ENCODE measurements at places on chromosomes 1 and 21.

DNA sequence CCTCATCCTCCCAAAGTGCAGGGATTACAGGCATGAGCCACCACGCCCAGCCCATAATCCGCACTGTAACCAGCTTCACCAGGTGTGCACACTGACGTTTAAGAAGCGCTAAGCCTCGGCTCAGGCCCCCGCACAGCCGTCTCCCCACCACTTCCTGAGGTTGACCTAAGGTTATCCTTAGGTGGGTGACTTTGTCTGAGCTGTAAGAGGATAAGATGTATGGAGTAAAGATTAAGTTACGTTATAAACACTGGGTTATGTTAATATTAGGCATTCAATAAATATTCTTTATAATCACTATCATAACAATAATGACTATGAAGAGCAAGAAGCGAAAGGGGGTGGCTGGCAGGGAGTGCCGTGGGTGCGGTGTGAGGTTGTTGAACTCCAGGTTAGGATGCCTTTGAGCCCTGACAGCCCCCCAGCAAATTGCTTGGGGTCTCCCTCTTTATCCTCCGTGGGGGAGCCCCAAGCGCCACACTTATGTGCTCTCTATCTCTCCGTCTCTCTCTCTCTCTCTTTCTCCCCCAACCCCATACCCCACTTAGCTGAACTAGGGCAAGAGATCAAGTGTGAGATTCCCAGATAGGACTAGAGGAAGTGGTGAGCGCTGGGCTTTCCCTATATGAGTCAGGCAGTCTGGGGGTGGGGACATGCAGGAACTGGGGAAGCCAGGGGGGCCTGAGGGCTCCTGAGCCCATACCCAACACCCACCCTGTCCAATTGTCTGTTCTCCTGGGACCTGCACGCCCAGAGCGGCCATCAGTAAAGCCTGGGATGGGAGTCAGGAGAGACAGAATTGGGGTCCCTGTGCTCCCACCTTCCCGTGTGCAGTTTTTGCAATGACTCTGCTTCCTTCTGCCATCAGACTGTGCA, 7.6 kb downstream of the EFHD2 start:
- peak; percentile 58 for DNase-seq

- DNase-seq, result no peak
Observed at GRCh38 chr1:208465786-208466590, 221.8 kb upstream of the PLXNA2 start.

DNA sequence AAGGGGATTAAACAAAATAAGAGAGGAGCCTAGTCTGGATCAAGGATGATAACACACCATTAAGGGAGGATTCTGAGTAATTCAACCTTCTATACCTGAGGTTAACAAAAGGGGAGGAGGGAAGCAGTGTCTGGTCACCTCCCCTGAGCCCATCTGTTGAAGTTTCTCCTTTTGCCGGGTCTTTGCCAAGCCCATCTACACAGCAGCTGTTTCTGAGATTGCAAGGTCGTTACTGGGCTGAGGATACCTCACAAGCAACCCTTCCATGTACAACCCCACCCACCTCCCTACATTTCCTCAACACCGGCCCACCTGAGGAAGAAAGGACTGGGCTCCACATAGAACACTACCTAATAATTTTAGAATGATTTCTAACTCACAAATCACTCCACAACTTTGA, 26.3 kb downstream of the LRRC52 start:
- DNase-seq, result no peak

GRCh38 chr1:106406114-106406513, 650.4 kb upstream of the PRMT6 start:
- DNase-seq, result no peak

DNA sequence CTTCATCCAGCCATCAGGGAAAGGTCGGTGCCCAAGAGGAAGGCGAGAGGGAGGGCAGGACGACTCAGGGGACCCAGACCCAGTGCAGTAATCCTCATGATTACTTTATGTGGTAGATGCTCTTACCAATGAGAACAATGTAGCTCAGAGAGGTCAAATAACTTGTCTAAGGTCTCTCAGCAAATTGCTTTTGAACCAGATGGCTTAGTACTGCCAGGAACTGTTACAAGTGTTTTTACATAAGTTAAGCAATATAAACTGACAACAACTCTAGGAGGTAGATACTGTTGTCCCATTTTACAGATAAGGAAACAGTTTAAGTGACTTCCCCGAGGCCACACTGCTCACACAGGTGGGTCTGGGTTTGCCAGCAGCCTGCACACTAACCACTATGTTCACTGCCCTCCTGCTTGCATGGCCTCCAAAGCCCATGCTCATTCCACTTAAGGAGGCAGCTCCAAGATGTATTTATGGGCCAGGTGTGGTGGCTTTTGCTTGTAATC, 111.7 kb downstream of the LACTBL1 start:
- no peak for DNase-seq

DNA sequence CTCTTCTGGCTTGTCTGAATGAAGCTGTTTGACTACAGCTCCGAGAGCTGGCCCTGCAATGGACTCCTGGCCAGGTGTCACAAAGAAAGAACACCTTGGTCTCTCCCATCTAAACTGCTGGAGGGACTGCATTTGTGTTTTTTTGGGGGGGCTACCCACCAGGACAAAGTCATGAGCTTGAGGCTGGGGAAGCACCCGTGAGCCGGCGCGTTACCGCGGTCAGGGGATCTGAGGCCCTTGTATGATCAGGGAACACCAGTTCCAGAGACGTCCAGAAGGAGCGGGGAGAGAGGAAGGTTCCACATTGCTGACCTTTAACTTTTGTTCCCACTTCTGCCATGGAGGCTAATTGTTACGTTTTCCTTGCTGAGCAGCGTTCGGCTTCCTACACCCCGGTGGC, 84.5 kb upstream of the C1orf174 start:
- no peak for DNase-seq

DNA sequence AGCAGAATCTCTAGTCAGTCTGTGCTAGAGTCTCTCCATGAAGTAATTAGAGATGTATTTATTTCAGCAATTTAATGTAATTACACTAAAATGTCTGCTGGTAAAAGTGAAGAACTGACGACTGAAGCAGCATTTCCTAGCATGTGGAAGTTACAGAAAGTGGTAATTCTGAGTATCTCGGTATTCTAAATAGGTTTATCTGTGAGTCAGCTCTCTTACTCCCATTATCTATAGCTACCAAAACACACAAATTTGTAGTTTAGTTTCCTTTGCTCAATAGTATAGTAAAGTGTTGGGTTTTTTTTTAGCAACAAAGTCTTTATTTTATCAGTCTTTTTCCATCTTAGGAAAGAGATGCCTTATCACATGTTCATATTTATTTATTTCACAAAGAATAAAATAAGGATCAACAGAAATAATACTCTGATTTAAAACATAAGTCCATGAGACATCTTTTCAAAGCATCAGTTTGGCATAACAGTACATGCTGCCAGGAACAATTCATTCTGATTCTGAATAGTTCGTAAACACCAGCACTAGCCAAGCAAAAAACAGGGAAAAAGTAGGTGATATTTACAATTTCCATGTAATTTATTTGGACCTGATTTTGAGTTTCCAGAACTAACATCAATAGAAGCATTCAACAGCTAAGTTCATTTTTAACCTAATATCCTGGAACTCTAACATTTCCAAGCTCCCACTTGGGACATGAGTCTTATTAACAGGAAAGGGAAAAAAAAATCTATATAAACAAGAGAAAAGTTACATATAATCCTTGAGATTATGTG, 76.3 kb downstream of the KCNT2 start:
- DNase-seq, result no peak

- no peak for DNase-seq
Observed at GRCh38 chr1:30337324-30337620, 386.1 kb downstream of the MATN1 start.

GRCh38 chr1:1326075-1326605, 1.5 kb downstream of the CPTP start:
- no peak for DNase-seq

DNA sequence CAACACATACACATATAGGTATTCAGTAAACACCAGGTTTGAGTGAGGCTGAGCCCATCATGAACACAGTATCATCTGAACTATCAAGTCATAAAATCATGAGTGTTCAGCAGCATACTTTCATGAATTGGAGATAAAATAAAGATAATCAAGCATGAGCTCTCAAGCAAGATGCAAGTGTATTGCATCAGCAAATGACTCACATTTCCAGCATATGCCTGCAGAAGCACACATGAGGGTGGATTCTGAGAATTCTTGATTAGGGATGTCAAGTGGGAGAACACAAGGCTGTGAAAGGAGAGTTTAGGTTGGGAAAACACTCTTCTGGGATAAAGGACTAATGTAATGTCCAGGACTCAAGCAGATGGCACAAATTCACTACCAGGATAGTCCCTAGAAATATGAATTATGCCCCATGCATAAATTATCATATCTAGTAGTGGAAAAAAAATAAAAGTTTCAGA, 299.2 kb downstream of the SRGAP2C start:
- no peak for DNase-seq

DNA sequence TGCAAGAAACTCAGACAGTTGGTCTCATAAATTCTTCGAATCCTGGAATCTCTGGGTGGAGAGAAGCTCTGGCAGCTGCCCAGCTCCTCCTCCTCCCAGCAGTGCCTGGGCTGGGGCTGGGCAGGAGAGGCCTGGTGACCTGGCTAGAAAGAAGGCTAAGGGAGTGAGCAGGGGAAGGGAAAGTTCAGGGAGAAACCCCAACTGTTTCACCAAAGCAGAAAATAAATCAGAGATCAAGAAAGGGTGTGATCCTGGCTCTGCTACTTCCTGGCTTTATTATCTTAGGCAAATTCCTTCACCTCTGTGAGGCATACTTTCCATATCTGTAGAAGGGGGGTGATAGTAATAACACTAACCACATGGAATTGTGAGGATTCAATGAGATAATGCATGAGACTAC, 8.8 kb upstream of the COL16A1 start:
- no peak for DNase-seq

DNA sequence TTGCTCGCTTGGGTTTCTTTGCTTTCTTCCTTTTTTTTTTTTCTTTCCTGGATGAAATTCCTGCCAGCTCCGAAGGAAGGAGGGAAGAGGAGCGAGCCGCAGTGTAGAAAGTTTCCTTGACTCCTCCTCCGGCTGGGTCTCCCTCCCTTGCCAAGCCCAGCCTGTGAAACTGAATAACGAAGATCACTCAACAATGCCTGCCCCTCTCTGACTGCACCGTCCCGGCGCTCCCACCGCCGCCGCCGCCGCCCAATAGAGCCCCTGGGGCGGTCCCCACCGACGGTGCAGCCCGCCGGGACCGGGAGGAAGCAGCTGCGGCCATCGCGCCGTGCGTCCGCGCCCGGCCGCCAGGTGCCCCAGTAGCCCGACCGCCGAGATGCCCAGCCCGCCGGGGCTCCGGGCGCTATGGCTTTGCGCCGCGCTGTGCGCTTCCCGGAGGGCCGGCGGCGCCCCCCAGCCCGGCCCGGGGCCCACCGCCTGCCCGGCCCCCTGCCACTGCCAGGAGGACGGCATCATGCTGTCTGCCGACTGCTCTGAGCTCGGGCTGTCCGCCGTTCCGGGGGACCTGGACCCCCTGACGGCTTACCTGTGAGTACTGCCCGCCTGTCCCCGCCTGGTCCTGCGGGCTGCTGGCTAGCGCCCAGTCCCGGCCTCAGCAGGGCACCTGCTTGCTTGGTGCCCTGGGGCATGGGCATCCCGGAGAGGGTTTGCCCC, at the start of gene LGR6:
Gene LGR6, plus strand, starts transcription at position 186 of the 714 bp plus-strand sequence. Its CDS starts 191 bp downstream, at position 377.
- no peak for DNase-seq

GRCh38 chr1:54479841-54480524, 68.0 kb upstream of the ACOT11 start:
- no peak for DNase-seq

DNA sequence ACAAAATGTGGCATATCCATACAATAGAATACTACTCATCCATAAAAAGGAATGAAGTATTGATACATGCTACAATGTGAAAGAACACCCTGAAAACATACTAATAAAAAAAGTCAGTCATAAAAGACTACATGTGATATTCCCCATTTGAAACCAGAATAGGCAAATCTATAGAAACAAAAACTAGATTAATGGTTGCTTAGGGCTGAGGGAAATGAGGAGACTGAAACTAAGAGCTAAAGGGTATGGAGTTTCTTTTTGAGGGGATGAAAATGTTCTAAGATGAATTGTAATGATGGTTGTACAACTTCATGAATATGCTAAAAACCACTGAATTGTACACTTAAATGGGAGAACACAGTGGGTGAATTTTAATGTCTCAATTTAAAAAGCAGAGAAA, 50.9 kb downstream of the ACBD6 start:
- DNase-seq, result no peak

DNA sequence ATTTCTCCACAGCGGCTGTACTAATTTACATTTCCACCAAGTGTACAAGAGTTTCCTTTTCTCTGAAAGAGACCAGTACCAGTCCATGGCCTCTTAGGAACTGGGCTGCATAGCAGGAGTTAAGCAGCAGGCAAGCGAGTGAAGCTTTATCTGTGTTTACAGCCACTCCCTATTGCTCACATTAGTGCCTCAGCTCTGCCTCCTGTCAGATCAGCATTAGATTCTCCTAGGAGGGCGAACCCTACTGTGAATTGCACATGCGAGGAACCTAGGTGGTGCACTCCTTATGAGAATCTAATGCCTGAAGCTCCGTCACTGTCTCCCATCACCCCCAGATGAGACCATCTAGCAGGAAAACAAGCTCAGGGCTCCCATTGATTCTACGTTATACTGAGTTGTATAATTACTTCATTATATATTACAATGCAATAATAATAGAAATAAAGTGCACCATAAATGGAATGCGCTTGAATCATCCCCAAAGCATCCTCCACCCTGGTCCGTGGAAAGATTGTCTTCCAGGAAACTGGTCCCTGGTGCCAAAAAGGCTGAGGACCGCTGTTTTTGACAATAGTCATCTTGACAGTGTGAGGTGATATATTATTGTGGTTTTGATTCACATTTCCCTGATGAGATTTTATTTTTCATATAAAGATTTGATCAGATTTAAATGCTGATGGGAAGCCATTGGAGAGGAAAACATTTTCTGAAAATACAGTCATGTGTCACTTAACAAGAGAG, 45.5 kb upstream of the MRPS6 start:
- no peak for DNase-seq

- no peak for DNase-seq
Observed at GRCh38 chr1:30902593-30903290, 5.8 kb downstream of the SDC3 start.

DNA sequence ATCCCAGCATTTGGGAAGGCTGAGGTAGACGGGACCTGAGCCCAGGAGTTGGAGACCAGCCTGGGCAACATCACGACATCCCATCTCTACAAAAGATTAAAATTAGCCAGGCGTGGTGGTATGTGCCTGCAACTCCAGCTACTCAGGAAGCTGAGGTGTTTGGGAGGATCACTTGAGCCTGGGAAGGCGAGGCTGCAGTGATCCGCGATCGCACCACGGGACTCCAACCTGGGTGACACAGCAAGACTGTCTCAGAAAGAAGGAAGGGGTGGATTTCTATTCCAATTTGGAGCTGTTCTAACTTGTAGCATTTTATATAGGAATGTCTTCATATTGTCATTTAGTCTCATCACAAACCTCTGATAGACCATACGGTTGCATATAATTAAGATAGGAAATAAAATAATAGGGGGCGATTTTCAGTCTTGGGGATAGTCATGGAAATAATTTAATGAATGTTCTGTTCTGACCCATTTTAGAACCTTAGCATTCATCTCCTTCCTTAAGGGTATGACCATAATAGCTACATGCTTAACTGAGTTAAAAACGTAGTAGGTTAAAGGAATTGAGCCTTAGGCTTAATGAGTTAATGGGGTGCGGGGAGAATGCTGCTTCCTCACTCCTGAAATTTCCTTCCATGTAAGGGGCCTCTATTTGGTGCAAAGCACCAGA, 93.1 kb downstream of the ADCY10 start:
- DNase-seq, result no peak

GRCh38 chr1:223312705-223313414, 51.1 kb downstream of the SUSD4 start:
- DNase-seq, result no peak
